ENCODE measurements at places on chromosomes 12 and 14.

GRCh38 chr12:55707219-55707671 lies 459 bp downstream of the ITGA7 start:
- no peak overlapping the region for H3K27ac ChIP-seq
- peak overlapping the region; percentile 80 for H3K4me3 ChIP-seq
- H3K27me3 ChIP-seq = peaks cover 25% of the 10 kb centered on the region
- no peaks in the 10 kb centered on the region for H3K36me3 ChIP-seq

- H3K36me3 ChIP-seq = no peaks in the 10 kb centered on the region
- H3K27ac ChIP-seq = no peak overlapping the region
- H3K4me1 ChIP-seq = peaks cover 17% of the 10 kb centered on the region
- no peak overlapping the region for H3K4me3 ChIP-seq
- no peak for DNase-seq
These were observed 25.8 kb upstream of the LRTM2 start for GRCh38 chr12:1794440-1795090.

GRCh38 chr14:22319526-22320361 lies 269.3 kb downstream of the DAD1 start:
- H3K4me3 ChIP-seq = peak overlapping the region; percentile 63

DNA sequence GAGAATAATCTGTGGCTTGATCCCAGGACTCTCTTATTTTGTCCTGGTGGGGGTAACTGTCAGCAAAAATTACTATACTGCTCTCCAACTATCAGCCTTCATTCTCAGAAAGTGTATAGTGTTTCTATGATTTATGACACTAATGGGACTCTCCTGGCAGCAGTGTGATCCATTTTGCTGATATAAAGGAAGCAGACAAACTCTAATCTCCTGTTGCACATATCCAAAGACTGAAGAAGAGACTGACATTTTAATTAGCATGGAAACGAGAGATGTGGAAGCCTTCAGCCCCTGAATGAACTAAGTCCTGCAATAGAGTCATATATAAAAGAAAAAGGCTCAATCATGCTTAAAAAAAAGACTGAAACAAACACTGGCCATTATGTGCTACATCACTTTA lies 127.8 kb upstream of the SSTR1 start:
- DNase-seq = no peak
- no peaks in the 10 kb centered on the region for H3K27me3 ChIP-seq
- H3K36me3 ChIP-seq = peaks cover 3% of the 10 kb centered on the region

- no peak for DNase-seq
- no peak overlapping the region for H3K4me3 ChIP-seq
These were observed 49.5 kb upstream of the ATXN7L3B start for GRCh38 chr12:74488134-74488533.

DNA sequence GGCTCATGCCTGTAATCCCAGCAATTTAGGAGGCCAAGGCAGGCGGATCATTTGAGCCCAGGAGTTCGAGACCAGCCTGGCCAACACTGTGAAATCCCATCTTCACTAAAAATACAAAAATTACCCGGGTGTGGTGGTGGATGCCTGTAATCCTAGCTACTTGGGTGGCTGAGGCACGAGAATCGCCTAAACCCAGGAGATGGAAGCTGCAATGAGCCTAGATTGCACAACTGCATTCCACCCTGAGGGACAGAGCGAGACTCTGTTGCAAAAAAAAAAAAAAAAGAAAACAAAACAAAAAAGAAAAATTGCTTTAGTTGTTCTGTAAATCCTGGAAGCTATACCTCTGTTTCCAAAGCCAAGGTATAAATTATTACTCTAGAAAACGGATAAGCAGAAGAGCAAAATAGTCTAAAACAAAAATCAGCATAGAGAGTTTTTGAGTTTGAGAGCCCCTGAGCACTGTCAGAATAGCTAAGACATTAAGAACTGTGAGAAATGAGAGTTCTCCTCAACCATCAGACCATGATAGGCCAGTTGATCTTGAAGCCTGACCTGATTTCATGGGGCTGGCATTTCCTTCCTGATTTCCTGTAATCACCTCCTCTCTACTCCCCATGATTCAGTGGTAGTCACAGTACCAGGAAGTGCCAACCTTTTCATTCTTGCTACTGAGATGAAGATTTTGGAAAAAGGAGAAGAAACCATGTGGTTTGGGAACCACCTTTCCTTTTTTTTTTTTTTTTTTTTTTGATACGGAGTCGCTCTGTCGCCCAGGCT lies 31.7 kb downstream of the ATP2A2 start:
- DNase-seq = peak; percentile 31
- H3K27ac ChIP-seq = peak overlapping the region; percentile 63
- no peaks in the 10 kb centered on the region for H3K27me3 ChIP-seq
- H3K4me1 ChIP-seq = peaks cover 57% of the 10 kb centered on the region
- H3K36me3 ChIP-seq = peaks cover 31% of the 10 kb centered on the region
- H3K4me3 ChIP-seq = no peak overlapping the region

GRCh38 chr12:122076743-122077495 lies 1.6 kb upstream of the MLXIP start:
- no peak overlapping the region for H3K4me3 ChIP-seq
- H3K36me3 ChIP-seq = no peaks in the 10 kb centered on the region

DNA sequence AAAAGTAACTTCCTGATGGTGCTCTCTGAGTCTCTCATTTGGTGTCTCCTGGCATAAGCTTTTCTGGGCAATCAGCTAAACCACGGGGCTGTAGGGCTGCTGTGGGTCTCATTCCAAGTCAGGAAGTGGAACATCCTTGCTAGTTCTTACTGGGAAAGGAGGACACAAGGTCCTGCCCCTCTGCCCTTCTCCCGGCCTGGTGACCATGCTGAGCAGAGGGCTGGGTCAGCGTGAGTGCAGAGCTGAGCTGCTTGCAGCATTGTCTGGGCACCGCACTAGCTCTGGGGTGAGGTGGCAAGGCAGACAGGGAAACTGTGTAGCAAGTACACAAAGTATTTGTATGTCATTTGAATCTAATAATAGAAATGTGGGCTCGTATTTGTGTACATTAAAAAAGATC lies 45.0 kb upstream of the ASPG start:
- H3K27ac ChIP-seq = no peak overlapping the region
- no peak for DNase-seq
- H3K4me1 ChIP-seq = no peaks in the 10 kb centered on the region
- H3K36me3 ChIP-seq = no peaks in the 10 kb centered on the region
- H3K4me3 ChIP-seq = no peak overlapping the region
- H3K27me3 ChIP-seq = peaks cover 9% of the 10 kb centered on the region

- DNase-seq = no peak
- peaks cover 2% of the 10 kb centered on the region for H3K27me3 ChIP-seq
- H3K4me1 ChIP-seq = no peaks in the 10 kb centered on the region
- no peak overlapping the region for H3K4me3 ChIP-seq
These were observed 178.7 kb downstream of the GXYLT1 start for GRCh38 chr12:41966001-41966400.

DNA sequence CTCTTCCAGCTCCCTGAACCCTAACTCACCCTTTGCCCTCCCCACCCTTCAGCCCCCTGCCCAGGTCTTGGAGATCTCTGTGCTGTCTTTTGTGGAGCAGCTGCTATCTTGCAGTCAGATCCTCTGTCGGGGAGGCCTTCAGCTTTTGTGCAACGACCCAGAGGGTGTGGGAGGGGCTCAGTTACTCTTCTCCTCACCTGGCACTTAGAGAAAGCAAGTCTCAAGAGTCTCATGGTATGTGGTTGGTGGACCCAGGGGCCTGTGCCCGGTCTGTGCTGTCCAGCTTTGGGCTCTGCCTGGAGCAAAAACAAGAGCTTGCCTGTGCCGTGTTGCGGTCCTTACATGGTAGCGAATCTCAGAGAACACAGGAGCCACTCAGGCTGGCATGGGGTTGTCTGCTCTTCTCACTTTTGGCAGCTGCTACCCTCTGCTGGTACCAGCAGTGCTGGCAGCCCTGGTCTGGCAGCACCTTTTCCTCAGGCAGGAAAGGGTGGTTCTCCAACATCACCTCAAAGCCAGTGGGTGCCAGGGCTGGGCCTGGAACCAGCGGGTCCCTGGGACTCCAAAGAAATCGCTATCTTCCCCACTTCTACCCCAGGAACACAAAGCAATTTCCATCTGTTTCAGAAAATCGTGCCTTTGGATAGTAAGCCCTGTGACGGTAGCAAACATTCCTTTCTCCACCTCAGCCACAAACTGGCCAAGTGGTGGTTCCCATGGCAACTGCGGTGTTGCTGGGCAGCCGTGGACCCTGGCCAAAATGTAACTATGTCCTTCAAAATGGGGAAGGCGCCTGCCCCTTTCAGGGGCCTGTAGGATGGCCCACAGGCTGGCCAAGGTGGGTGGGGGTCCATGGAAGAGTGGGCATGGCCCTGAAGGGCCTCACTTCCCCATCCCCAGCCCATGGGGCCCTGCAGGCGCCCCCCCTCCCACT lies 90.0 kb downstream of the RIN3 start:
- peaks cover 20% of the 10 kb centered on the region for H3K4me1 ChIP-seq
- no peaks in the 10 kb centered on the region for H3K27me3 ChIP-seq
- no peak overlapping the region for H3K4me3 ChIP-seq
- H3K27ac ChIP-seq = no peak overlapping the region

DNA sequence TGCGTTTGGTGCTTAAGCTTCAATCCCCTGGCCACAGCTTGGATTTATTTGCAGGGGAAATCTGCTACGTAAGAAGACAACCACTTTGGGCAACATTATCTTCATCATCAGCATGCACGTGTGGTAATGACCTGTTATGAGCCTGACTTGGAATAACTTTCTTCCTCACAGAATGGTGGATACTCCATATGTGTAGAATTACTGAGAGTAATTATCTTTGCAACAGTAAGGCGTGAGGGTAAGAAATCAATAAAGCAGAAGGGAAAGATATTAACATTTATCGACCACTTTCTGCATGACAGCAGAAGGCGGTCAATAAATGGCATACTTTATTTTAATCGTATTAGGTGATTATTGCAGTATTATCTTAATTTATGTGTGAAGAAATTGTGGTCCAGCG lies 152.7 kb downstream of the RGS6 start:
- no peak overlapping the region for H3K27ac ChIP-seq
- H3K4me1 ChIP-seq = no peaks in the 10 kb centered on the region
- DNase-seq = no peak
- no peak overlapping the region for H3K4me3 ChIP-seq

GRCh38 chr14:82500222-82500621 lies 966.6 kb upstream of the SEL1L start:
- no peak overlapping the region for H3K27ac ChIP-seq
- H3K4me3 ChIP-seq = no peak overlapping the region
- no peaks in the 10 kb centered on the region for H3K4me1 ChIP-seq
- no peak for DNase-seq
- no peaks in the 10 kb centered on the region for H3K36me3 ChIP-seq

GRCh38 chr14:67675219-67675582 lies 769 bp upstream of the VTI1B start:
- peak overlapping the region; percentile 80 for H3K4me3 ChIP-seq
- peaks cover 38% of the 10 kb centered on the region for H3K4me1 ChIP-seq
- H3K27me3 ChIP-seq = no peaks in the 10 kb centered on the region
- H3K27ac ChIP-seq = peak overlapping the region; percentile 46
- DNase-seq = no peak
- H3K36me3 ChIP-seq = peaks cover 8% of the 10 kb centered on the region

DNA sequence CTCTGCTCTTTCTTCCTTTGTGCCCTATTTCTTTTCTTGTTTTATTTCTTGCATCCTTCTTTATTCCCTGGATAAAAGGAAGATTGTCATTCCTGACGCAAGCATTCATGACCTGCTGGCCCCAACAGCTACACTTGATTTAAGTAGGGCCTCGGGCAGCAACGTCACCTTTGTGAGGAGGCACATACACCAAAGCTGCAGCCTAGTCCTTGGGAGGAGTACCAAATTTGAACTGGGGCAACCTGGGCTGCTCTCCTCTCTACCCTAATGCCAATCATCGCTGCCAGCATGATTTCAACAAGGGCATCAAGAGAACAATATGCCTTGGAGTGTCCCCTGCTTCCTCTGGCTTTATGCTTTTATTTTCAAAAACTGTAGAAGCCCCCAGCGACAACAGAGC lies 76.4 kb downstream of the C12orf50 start:
- H3K27me3 ChIP-seq = no peaks in the 10 kb centered on the region
- H3K4me1 ChIP-seq = no peaks in the 10 kb centered on the region
- H3K27ac ChIP-seq = no peak overlapping the region

GRCh38 chr12:56590237-56590830 lies 39.8 kb downstream of the BAZ2A start:
- no peak overlapping the region for H3K4me3 ChIP-seq
- no peaks in the 10 kb centered on the region for H3K4me1 ChIP-seq
- no peak overlapping the region for H3K27ac ChIP-seq
- H3K36me3 ChIP-seq = no peaks in the 10 kb centered on the region
- DNase-seq = peak; percentile 37

DNA sequence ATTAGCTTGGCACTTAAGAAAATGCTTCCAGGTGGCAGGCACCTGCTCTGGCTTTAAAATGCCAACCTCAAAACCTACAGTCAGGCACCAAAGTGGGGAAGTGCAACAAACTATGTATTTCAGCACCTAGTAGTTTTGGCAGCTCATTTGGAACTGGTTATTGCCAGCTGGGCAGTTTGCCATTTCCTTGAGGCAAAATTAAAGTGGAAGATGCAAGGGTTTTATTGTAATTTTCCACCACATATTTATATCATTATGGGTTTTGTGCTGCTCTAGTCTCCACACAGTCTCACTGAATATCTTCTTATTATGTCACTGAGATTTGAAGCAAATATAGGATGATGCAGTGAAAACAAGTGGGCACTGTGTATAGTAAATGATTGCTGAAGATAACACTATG lies 117.0 kb downstream of the PRKD1 start:
- H3K36me3 ChIP-seq = no peaks in the 10 kb centered on the region
- H3K4me1 ChIP-seq = no peaks in the 10 kb centered on the region
- H3K27me3 ChIP-seq = no peaks in the 10 kb centered on the region
- H3K27ac ChIP-seq = no peak overlapping the region
- DNase-seq = no peak

GRCh38 chr12:91177381-91177780 lies 5.2 kb downstream of the DCN start:
- H3K27me3 ChIP-seq = peaks cover 2% of the 10 kb centered on the region
- H3K36me3 ChIP-seq = no peaks in the 10 kb centered on the region
- DNase-seq = no peak
- no peak overlapping the region for H3K4me3 ChIP-seq

DNA sequence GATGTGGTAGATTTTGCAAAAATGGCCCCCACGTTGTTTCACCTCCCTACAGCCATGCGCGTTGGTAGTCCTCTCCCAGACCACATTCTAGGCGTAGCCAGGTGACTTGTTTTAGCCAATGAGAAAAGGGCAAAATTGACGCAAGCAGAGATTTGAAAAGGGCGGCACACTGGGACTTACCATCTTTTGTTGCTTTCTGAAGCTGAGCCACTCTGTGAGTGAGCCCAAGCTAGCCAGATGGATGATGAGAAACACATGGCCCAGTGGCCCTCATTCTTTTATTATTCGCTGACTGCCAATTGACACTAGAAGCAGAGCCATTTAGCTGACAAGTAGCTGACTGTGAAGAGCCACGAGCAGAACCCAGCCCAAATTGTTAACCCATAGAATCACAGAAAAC lies 142.0 kb upstream of the GZMB start:
- H3K4me1 ChIP-seq = no peaks in the 10 kb centered on the region
- H3K4me3 ChIP-seq = no peak overlapping the region
- DNase-seq = no peak
- no peaks in the 10 kb centered on the region for H3K36me3 ChIP-seq

GRCh38 chr14:53957739-53958138 lies 1.1 kb upstream of the BMP4 start:
- H3K4me1 ChIP-seq = peaks cover 32% of the 10 kb centered on the region
- no peaks in the 10 kb centered on the region for H3K36me3 ChIP-seq
- no peak overlapping the region for H3K27ac ChIP-seq
